ENCODE measurements at places on chromosomes 3 and 15. TPM values are rescaled to one million over a fixed set of nuclear protein-coding genes. Genes with fewer than 3 reads are reported as not detected.

GRCh38 chr15:51131596-51132290 lies 37.0 kb upstream of the TNFAIP8L3 start:
- DNase-seq, result no peak

GUCA1C gene
- not detected for total RNA-seq

INSYN1 gene
- 0.05 TPM for total RNA-seq

GRCh38 chr3:72230774-72231379 lies 445.9 kb upstream of the PROK2 start:
- DNase-seq, result no peak

HES1 gene
- total RNA-seq, result 127 TPM

DNA sequence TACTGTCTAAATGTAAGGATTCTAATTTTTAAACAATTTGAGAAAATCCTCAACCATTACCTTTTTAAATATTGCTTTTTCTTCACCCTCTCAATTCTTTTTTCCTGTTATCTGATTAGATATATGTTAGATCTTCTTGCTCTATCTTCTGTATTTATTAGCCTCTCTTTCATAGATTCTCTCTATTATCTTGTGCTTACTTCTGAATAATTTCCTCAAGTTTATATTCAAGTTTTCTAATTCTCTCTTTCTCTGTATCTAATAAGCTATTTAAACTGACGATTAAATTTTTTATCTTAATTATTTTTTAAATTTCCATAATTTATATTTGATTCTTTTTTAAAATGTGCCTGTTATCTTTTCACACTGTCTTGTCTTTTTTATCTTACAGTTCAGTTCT lies 10.6 kb upstream of the MECOM start:
- no peak for DNase-seq

GRCh38 chr3:54279005-54279583 lies 156.7 kb downstream of the CACNA2D3 start:
- no peak for DNase-seq

- DNase-seq, result no peak
Observed at GRCh38 chr15:101461097-101461496, 28.4 kb downstream of the PCSK6 start.

DNA sequence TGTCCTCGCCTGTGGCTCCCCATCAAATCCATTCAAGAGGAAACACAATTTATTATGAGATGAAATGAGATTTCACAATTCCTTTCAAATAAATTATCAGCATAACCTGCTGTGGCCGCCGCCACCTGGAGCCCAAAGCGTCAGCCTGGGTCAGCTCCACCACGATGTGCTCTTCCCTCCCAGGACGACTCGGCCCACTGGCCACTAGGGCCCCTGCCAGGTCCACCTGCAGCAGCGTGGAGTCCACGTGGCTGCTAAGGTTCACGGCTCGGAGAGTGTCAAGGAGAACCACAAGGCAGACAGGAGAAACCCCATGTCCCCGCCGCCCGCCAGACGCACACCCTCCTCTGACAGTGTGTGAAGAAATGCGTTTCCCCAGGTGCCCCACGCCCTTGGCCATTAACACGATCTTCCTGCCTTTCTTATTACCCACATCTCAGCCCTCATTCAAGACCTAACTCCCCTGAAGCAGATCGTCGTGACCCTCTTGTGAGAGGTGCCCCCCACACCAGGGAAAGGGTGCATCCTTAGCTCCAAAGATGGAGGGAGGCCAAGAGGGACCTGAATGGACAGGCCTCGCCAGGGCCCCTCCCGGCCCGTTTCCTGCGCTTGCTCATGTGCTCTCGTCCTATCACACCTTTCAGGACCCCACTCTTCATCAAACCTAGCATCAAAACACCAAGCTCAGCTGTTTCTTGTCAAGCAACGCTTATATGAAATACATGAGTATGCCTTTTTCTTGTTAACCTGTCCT lies 80.6 kb downstream of the OCA2 start:
- no peak for DNase-seq

DNA sequence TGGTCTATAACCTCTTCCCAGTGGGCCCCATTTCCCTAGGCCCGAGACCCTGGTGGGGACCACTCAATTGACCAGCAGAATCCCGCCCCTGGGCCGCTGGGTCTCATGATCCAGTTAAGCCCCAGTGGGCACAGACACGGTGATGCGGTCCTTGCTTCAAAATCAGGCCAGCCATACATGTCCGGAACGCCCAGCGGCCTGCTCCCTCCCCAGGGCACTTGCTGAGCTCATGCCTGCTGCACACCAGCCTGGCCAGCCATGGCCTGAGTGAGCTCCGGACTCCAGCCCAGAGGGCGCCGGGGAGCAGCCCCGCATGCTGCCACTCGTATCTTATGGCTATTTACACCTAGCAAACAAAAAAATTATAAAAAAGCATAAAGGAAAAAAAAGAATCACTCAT lies 34.4 kb upstream of the IQSEC1 start:
- no peak for DNase-seq

LOXL1 gene
- total RNA-seq, result 35.5 TPM

DNA sequence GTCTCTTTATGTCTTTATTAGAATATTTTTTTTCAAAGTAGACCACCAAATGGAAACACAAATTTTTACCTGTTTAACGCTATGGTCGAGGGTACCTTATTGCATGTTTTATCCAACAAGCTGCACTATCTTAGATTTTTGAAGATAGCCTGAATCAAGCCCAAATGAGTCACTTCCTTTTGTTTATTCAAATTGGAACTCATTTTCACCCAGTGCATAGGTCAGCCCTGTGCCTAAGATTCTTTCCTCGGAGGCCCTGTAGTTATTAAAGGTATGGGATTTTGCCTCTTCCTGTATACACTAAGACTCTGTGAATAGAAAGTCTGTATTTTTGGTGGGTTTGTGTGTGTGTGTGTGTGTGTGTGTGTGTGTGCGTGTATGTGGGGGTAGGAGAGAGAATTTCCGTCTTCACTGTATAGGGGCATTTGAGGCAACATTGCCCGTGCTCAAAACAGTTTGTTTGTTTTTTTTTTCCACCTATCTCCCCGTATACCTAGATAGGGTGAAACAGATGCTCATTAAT lies 358.0 kb upstream of the CADM2 start:
- no peak for DNase-seq
